ENCODE measurements at places on chromosomes 11 and 22.

- no peak for DNase-seq
Measured at GRCh38 chr11:130872102-130872501, 44.2 kb downstream of the SNX19 start.

- no peak for DNase-seq
Measured at GRCh38 chr11:77425346-77425745, 48.5 kb downstream of the PAK1 start.

GRCh38 chr22:44975427-44976262 lies 34.2 kb downstream of the PHF21B start:
- peak; percentile 18 for DNase-seq

DNA sequence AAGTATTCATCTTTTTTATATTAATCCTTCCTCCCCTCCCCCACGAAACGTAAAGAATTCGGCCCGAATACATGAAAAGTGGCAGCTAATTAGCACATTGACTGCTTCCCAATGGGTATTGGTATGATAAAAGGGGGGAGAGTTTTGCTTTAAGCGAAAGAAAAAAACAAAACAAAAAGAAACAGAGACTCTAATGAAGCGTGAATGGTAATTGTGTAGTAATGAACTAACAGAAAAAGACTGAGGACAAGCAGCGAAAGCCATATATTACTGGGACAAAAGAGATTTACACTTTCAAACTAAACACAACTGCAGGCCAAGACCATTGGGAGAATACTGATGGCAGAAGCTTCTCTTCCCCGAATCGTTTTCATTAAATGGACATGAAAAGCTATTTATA lies 2.5 kb downstream of the DBX1 start:
- no peak for DNase-seq

DNA sequence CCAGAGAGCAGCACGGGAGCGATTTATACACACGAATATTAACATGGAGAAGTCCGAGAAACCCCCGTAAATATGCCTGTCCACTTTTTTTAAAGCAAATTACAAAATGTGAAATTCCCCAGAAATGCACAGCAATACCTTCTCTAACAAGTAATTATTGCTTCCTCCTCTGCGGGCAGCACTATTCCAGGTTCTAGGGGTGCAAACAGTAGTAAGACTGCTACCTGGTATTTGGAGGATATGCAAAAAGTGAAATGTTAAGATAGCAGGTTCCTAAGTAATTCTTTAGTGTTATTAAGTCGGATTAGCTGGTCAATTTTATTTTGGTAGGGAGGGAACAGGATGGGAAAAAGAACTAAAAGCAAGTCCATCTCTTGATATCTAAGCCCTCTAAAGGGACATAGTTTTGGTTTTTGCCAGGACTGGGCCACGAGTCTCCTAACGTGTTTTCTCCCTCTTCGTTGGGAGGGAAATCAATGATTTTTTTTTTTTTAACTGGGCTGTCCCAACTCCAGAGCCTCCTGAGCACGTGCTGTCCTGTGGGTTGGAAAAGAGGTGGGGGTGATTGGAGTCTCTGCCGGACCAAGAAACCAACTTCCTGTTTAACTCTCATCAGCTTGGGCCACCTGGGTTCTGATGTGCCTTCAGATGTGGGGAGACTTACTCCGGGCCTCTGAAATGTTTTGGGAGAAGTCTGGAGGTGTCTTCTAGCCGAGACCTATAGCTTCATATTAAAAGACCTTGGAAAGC lies 1.7 kb upstream of the XBP1 start:
- DNase-seq: no peak

DNA sequence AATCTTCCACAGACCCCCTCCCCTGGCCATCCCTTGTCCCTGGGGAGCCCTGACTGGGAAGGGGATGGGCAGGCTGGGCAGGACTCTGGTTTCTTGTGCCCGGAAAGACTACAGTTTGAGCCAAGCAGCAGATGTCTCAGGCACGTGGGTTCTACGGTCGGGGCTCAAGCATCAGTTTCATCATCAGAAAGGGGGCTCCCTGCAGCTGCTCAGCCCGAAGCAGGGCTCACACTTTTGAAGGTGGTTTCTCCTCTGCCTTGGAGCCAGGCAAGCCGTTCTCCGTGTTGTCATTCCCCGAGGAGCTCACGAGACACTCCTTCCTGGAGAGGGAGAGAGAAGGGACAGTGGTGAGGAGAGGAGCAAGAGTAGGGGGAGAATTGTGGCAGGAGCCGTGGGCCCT lies 15.8 kb downstream of the SCN4B start:
- no peak for DNase-seq

DNA sequence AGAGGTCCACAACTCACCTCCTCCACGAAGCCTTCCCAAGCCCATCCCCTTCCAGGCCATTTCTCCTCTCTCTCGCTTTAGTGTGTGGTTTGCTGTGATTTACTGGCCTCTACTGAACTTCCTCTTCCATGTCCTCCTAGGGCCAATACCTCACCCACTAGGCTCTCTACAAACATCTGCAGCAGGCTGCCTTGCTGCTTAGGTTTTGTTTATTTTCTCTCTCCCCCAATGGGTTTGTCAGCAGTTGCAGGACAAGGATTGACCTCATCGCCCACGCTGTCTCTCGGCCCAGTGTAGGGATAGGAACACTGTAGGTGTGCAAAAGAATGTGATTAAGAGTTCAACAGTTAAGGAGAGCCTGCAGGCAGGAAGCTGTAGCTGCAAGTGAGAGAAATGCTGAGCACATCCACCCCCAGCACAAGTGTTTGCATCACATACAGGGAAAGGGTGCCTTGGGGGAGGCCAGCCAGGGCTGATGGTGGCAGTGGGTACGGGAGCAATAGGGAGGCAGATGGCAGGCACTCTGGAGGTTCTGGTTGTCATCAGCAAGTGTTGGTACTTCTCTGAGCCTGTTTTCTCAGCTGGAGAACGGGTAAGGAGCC lies 1.4 kb downstream of the PC start:
- DNase-seq: no peak

- DNase-seq: peak; percentile 10
Measured at GRCh38 chr22:19853879-19854777, 546 bp downstream of the GNB1L start.

DNA sequence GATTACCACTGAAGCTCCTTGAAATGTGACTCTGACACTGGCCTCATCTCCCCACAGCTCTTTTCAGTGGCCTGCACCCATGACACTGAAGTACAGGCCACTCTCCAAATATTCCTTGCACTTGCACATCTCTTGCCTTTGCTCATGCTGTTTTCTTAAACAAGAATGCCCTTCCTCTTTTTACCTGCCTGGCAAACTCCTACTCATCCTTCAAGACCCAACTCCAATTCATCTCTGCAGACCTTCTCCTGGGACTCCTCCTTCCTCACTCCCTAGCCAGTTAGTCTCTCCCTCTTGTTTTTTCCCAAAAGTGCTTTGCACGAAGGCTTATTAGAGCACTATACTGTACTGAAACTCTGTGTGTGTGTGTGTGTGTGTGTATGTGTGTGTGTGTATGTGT lies 2.6 kb downstream of the KCNE3 start:
- DNase-seq: no peak

GRCh38 chr11:65503368-65503948 lies 4.6 kb downstream of the MALAT1 start:
- DNase-seq: no peak

- DNase-seq: no peak
Measured at GRCh38 chr22:19745155-19746101, 15.2 kb upstream of the TBX1 start.

DNA sequence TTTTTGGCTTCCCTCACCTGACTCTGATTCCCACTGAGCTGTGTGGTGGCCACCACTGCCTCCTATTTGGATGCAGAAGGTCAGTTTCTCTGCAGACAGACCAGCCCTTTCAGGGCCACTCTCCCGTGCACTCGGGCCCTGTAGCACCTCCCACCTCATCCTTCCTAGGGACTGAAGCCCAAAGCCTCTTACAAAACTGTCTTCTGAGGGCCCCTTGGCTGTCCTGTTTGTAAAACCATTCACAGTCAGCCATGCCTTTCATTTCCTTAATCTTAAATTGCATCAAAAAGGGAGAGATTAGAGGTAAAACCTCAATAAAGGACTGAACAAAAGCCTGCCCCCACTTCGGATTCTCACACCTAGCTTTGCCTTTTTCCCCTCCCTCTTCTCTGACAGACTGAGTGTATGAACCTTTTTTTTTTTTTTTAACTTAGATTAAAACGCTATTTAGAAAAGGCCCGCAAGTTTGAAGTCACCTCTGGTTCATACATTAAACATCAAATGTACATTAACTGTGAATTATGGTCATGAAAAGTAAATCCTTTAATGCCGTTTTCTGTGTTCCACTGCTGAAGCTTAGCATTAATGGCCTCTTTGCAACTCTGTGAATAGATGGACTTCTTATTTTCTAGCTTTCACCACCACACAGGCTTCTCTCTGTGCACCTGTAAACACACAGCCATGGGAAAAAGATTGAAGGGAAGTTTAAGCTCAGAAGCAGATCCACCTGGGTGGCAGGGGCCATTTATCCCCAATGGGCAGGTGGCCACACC lies 247.2 kb upstream of the CADM1 start:
- no peak for DNase-seq

- DNase-seq: peak; percentile 88
Measured at GRCh38 chr22:39490135-39490798, 11.8 kb upstream of the MIEF1 start.

- no peak for DNase-seq
Measured at GRCh38 chr11:81420668-81421250, 1312.9 kb downstream of the FAM181B start.

DNA sequence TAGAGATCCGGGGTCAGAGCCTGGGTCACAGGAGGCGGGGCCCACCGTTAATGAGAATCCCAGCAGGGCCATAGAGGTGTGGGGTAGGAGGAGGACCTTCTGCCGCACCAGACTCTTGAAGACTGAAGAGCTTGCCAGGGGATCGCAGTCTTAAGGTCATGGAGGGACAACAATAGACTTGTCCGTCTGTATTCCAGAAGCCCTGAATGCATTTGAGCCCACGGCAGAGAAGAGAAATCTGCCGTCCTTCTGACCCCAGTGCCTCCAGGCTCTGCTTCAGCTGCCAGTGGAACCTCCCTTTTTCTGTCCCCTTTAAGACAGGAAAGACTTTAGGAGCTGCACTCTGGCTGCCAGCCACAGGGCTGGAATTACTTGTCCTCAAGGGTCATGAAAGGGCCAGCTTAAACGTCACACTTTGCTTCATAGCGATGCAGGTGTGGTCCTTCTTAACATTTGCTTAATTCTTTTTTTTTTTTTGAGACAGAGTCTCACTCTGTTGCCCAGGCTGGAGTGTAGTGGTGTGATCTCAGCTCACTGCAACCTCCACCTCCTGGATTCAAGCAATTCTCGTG lies 15.5 kb upstream of the ST3GAL4 start:
- DNase-seq: no peak

DNA sequence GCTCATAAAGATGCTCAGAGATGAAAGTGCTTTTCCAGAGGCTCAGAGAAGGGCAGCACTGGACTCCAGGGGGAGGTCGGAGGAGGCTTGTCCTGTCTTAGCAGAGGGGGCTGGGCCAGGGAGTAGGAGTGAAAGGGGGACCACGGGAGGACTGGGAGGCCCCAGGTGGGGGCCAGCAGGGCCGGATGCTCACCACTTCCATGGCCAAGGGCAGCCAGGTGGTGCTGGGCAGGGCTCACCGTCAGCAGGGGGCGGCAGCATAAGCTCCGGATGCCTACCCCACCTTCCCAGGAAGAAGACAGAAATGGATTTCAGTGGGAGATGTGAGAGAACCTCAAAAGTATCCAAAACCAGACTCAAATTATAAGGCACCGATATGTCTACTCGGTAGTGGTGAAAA lies 11.0 kb downstream of the RAB36 start:
- DNase-seq: no peak

- peak; percentile 69 for DNase-seq
Measured at GRCh38 chr11:6667733-6668374, 12.2 kb upstream of the DCHS1 start.

DNA sequence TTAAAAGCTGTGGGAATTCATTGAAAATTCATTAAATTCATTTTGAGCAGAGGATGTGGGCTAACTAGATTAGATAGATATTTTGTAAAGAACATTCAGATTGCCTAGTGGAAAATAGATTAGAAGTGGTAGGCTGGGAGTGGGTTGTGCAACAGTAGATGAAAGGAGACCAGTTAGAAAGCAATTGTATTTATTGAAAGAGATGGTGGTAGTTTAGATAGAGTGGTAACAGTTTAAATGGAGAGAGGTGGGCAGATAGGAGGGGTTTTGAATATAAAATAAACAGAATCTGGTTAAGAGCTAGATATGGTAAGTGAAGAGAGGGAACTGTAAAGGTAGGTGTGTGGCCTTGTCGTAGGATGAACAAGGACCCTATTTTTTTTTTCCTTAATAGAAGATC lies 34.5 kb downstream of the METTL15 start:
- DNase-seq: no peak

GRCh38 chr11:81059356-81059755 lies 1618.5 kb upstream of the TENM4 start:
- no peak for DNase-seq

DNA sequence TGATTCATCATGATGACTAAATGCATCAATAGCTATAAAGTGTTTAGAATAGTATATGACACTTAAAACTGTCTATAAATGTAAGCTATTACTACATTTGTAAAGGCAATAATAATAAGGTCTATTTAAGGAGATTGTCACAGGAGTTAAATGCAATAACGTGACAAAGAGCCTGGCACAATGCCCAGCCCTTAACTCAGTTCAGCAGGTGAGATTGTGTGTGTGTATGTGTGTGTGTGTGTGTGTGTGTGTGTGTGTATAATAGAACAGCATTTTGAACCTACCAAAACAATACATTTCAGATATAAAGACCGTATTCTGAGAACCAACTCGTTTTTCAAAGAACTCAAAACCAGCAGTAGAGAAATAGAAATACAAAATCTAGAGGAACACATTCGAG lies 177.5 kb downstream of the MYO18B start:
- DNase-seq: no peak

GRCh38 chr11:6012035-6012668 lies 5.4 kb upstream of the OR56A4 start:
- DNase-seq: no peak

DNA sequence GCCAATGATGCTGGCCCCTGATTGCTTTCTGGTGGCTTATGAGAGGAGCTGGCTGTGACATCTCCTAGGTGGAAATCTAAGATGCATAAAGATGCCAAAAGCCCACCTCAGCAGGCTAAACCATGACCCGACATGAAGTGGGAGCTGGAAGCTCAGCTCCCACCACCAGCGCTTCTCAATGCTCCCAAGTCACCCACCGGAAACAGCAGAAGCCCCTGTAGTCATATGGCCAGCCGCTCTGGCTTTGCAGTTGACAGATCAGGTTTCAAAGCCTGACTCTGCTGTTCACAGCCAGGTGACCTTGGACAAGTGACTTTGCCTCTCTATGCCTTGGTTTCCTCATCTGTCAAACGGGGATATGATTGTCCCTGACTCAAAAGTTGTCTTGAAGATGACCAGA lies 29.1 kb upstream of the ANO1 start:
- no peak for DNase-seq

DNA sequence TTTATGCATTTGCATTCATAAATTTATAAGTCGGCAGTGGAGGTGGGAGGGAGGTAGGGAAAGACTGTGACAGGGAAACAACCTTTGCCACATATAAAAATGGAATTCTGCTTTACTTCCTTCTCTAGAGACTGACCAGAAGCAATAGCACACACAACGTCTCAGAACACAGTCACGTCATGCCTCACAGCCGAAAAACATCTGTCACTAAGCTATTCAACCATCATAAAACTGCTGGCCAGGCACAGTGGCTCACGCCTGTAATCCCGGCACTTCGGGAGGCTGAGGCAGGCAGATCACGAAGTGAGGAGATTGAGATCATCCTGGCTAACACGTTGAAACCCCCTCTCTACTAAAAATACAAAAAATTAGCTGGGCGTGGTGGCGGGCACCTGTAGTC lies 101.0 kb upstream of the CHRM4 start:
- DNase-seq: no peak

GRCh38 chr22:42270176-42270509 lies 310 bp downstream of the TCF20 start:
- DNase-seq: peak; percentile 13

GRCh38 chr22:28021116-28021997 lies 102.3 kb upstream of the PITPNB start:
- no peak for DNase-seq
